ENCODE measurements at places on chromosomes 5 and 9. TPM values are rescaled to one million over a fixed set of nuclear protein-coding genes. Genes with fewer than 3 reads are reported as not detected.

- peaks cover 5% of the 10 kb centered on the region for H3K27me3 ChIP-seq
- no peak for DNase-seq
- no peak overlapping the region for H3K27ac ChIP-seq
- H3K4me1 ChIP-seq: no peaks in the 10 kb centered on the region
Measured at GRCh38 chr5:178372142-178372571, 139.6 kb upstream of the PHYKPL start.

GRCh38 chr9:7178729-7179128, 421.0 kb downstream of the KDM4C start:
- peaks cover 4% of the 10 kb centered on the region for H3K36me3 ChIP-seq
- H3K27ac ChIP-seq: no peak overlapping the region
- H3K4me1 ChIP-seq: no peaks in the 10 kb centered on the region
- H3K4me3 ChIP-seq: no peak overlapping the region

ARHGEF37 gene
- 1.2 TPM for total RNA-seq

GRCh38 chr5:102715082-102715807, 39.9 kb upstream of the PAM start:
- H3K4me1 ChIP-seq: peaks cover 59% of the 10 kb centered on the region
- H3K27me3 ChIP-seq: no peaks in the 10 kb centered on the region
- peak overlapping the region; percentile 29 for H3K4me3 ChIP-seq
- peak; percentile 69 for DNase-seq
- H3K27ac ChIP-seq: peak overlapping the region; percentile 28

STPG3 gene
- not detected for total RNA-seq

DNA sequence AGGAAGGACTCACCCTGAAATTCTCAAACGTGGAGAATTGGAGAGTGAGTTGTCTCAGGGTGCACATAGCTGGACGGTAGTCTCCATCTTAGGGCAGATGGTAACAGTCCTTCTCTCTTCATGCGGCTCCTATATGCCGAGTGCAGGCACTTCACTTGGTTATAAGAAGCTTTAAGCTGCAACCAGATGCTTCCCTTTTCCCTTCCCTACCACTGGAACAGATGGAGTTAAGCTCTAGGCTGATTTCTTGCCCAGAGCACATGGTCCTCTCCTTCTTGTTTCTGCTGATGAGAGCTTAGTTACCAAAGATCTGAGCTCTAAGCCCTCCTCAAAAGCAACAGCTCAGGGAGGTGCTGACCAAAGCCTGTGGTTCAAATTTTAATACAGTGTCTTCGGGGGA, 355.7 kb downstream of the ARHGEF28 start:
- H3K27me3 ChIP-seq: peaks cover 40% of the 10 kb centered on the region
- DNase-seq: no peak
- no peak overlapping the region for H3K4me3 ChIP-seq
- no peaks in the 10 kb centered on the region for H3K4me1 ChIP-seq

CYLC2 gene
- not detected for total RNA-seq

GRCh38 chr9:114051281-114051680, 26.8 kb downstream of the AMBP start:
- H3K27me3 ChIP-seq: no peaks in the 10 kb centered on the region
- H3K27ac ChIP-seq: no peak overlapping the region
- peaks cover 14% of the 10 kb centered on the region for H3K36me3 ChIP-seq
- no peak for DNase-seq

GRCh38 chr5:122420091-122420490, 108.1 kb downstream of the SNCAIP start:
- DNase-seq: no peak
- no peak overlapping the region for H3K4me3 ChIP-seq
- no peaks in the 10 kb centered on the region for H3K4me1 ChIP-seq
- H3K27me3 ChIP-seq: peaks cover 2% of the 10 kb centered on the region
- H3K27ac ChIP-seq: no peak overlapping the region

CETN3 gene
- total RNA-seq: 26.4 TPM

CCL21 gene
- total RNA-seq: not detected

C9orf153 gene
- total RNA-seq: not detected

- no peak for DNase-seq
- no peaks in the 10 kb centered on the region for H3K4me1 ChIP-seq
- peaks cover 9% of the 10 kb centered on the region for H3K27me3 ChIP-seq
- H3K36me3 ChIP-seq: no peaks in the 10 kb centered on the region
- H3K4me3 ChIP-seq: no peak overlapping the region
- H3K27ac ChIP-seq: no peak overlapping the region
Measured at GRCh38 chr5:62059960-62060359, 246.0 kb upstream of the KIF2A start.

- no peak for DNase-seq
- H3K27ac ChIP-seq: peak overlapping the region; percentile 71
- peak overlapping the region; percentile 84 for H3K4me3 ChIP-seq
Measured at GRCh38 chr9:83956086-83956435, 24.0 kb downstream of the HNRNPK start.

DNA sequence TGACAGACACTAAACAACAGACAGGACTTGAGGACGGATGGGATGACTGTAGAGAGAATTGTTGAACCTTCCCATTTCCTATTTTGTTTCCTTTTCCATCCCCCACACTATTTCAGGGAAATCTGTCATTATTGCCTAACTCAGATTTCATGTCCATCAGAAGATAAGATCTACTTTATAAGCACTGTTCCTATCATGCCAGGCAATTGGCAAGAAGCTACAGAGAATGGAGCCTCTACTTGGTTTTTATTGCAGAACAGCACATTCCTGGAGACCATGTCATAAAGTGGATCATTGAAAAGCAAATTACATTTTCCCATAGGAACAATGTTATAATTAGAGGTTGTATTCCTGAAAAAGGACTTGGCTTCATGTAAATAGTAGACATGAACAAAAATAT, 173.7 kb upstream of the KIF2A start:
- no peaks in the 10 kb centered on the region for H3K36me3 ChIP-seq
- no peak overlapping the region for H3K4me3 ChIP-seq
- peaks cover 7% of the 10 kb centered on the region for H3K27me3 ChIP-seq

GRCh38 chr9:132575005-132575609, 7.3 kb upstream of the BARHL1 start:
- H3K36me3 ChIP-seq: no peaks in the 10 kb centered on the region
- DNase-seq: peak; percentile 63
- no peak overlapping the region for H3K27ac ChIP-seq
- peaks cover 35% of the 10 kb centered on the region for H3K27me3 ChIP-seq
- H3K4me1 ChIP-seq: peaks cover 9% of the 10 kb centered on the region

SPAG8 gene
- total RNA-seq: 1.7 TPM

- H3K27me3 ChIP-seq: no peaks in the 10 kb centered on the region
- peak overlapping the region; percentile 37 for H3K4me3 ChIP-seq
- H3K36me3 ChIP-seq: peaks cover 5% of the 10 kb centered on the region
- DNase-seq: peak; percentile 4
- peak overlapping the region; percentile 89 for H3K27ac ChIP-seq
- H3K4me1 ChIP-seq: peaks cover 90% of the 10 kb centered on the region
Measured at GRCh38 chr5:8828596-8829322, 717.1 kb downstream of the SEMA5A start.

N4BP3 gene
- not detected for total RNA-seq

GLRA1 gene
- total RNA-seq: not detected

- H3K4me3 ChIP-seq: no peak overlapping the region
- H3K27ac ChIP-seq: no peak overlapping the region
- H3K36me3 ChIP-seq: no peaks in the 10 kb centered on the region
- no peaks in the 10 kb centered on the region for H3K27me3 ChIP-seq
- H3K4me1 ChIP-seq: no peaks in the 10 kb centered on the region
Measured at GRCh38 chr5:3430691-3431090, 164.9 kb upstream of the IRX1 start.

- no peaks in the 10 kb centered on the region for H3K36me3 ChIP-seq
- H3K27me3 ChIP-seq: peaks cover 33% of the 10 kb centered on the region
- H3K4me1 ChIP-seq: peaks cover 43% of the 10 kb centered on the region
- DNase-seq: no peak
- no peak overlapping the region for H3K4me3 ChIP-seq
Measured at GRCh38 chr9:96135753-96136290, 166.2 kb downstream of the HSD17B3 start.

- H3K27me3 ChIP-seq: no peaks in the 10 kb centered on the region
- H3K27ac ChIP-seq: no peak overlapping the region
- H3K4me1 ChIP-seq: no peaks in the 10 kb centered on the region
- peaks cover 26% of the 10 kb centered on the region for H3K36me3 ChIP-seq
- DNase-seq: no peak
Measured at GRCh38 chr9:126357074-126357473, 30.4 kb downstream of the MVB12B start.

DNA sequence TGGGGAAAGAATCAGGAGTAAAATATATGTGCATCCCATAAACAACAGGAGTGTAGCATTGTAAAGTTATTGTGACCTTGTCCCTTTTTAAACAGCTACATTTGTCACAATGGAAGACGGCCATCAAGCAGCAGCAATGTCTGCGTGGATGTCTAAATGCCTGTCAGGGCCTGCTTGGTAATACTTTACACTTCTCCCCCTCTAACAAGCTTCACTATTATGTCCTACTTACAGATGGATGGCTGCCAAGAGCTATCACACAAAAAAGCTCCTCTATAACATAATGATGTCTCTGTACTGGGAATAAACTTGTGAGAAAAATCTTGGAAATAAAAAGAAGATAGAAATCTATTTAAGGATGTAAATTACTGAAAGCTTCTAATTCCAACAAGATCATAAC, 213.0 kb downstream of the FBXL17 start:
- no peak overlapping the region for H3K27ac ChIP-seq
- H3K4me3 ChIP-seq: no peak overlapping the region
- no peaks in the 10 kb centered on the region for H3K36me3 ChIP-seq
- H3K4me1 ChIP-seq: no peaks in the 10 kb centered on the region
- DNase-seq: no peak
- H3K27me3 ChIP-seq: no peaks in the 10 kb centered on the region

LHX6 gene
- total RNA-seq: not detected

MINAR2 gene
- total RNA-seq: not detected

DNA sequence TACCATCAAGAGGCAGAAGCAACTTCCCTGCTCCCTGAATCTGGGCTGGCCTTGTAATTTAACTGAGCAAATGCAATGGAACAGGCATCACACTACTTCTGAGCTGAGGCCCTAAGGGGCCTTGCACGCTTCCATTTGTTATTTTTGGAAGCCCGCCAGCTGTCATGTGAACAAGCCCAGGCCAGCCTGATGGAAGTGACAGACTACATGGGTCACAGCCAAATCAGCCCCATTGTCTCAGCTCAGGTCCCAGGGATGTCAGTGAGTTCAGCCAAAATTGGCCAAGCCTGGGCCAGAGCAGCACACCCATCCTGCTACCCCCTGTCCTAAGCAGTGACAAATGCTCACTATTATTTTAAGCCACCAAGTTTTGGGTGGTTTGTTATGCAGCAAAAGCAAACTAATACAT, 72.8 kb downstream of the PRRT1B start:
- peaks cover 16% of the 10 kb centered on the region for H3K36me3 ChIP-seq
- peaks cover 3% of the 10 kb centered on the region for H3K27me3 ChIP-seq
- H3K27ac ChIP-seq: no peak overlapping the region
- H3K4me3 ChIP-seq: no peak overlapping the region
- DNase-seq: no peak
- no peaks in the 10 kb centered on the region for H3K4me1 ChIP-seq

FST gene
- total RNA-seq: 92.1 TPM

DNA sequence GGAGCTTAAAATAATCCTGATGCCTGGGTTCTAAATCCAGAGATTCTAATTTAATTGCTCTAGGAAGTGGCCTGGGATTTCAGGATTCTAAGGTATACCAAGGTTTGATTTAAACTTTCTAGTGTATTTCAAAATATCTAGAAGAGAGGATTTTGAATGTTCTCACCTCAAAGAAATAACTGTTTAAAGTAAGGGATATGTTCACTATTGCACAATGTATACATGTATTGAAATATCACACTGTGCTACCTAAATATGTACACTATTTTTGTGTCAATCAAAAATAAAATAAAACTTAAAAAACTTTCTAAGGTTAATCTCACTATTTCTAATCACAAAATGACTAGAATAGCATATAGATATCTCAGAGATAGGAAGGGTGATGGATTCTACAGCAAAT, 34.0 kb downstream of the TNFSF8 start:
- H3K4me3 ChIP-seq: no peak overlapping the region
- DNase-seq: no peak
- H3K27ac ChIP-seq: peak overlapping the region; percentile 93
- peaks cover 41% of the 10 kb centered on the region for H3K4me1 ChIP-seq
- H3K36me3 ChIP-seq: peaks cover 2% of the 10 kb centered on the region

- no peak overlapping the region for H3K27ac ChIP-seq
- peaks cover 26% of the 10 kb centered on the region for H3K36me3 ChIP-seq
- H3K4me3 ChIP-seq: no peak overlapping the region
- DNase-seq: no peak
Measured at GRCh38 chr9:3850098-3850497, 324.3 kb upstream of the RFX3 start.

DNA sequence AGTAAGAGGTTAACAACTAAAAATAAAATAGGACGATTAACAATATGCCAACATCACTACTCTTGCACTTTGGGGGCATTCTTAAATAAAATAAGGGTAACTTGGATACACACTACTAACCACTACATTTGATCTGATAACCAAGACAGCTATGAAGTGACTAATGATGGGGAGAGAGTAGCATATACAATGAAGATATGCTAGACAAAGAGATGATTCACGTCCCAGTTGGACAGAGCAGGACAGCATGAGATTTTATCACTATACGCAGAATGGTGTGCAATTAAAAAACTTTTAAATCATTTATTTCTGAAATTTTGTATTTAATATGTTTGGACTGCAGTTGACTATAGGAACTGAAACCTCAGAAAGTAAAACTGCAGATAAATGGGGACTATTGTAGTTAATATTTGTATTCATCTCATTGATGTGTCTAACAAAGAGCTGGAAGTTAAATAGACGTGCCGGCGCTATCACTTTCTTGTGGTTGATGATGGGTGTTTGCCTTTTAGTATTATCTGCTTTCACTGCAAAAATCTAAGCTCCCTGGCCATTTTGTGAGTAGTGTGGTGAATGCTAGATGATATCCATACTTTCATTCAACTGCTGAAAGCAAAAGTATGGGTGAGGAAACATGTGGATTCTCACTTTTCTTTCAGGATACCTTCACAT, 18.7 kb downstream of the GIN1 start:
- peak; percentile 47 for DNase-seq
- H3K4me1 ChIP-seq: peaks cover 18% of the 10 kb centered on the region
- H3K27ac ChIP-seq: no peak overlapping the region
- H3K36me3 ChIP-seq: peaks cover 11% of the 10 kb centered on the region

DNA sequence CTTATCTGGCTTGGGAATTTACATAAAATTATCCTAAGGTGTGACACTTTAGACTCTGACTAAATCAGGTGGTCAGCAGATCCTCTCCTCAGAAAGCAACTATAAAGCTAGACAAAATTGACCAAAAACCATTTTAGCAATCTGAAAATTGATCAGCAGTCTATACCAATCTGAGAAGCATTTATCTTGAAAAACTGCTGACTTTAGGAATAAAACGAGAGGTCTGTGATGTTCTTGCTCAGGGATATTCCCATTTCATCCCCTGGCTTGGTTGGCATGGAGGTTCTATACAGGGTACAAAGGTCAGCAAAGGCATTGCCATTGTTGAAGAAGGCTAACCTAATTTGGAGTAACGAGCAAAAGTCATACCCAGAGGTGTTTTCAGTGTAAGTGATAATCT, 11.7 kb downstream of the SPINK5 start:
- H3K36me3 ChIP-seq: no peaks in the 10 kb centered on the region
- H3K4me3 ChIP-seq: no peak overlapping the region
- no peaks in the 10 kb centered on the region for H3K4me1 ChIP-seq
- no peak for DNase-seq
- H3K27ac ChIP-seq: no peak overlapping the region

ZFP37 gene
- total RNA-seq: 1.8 TPM

All from HFFc6 (cell line).